ENCODE measurements at places on chromosomes 5 and 9. TPM values are rescaled to one million over a fixed set of nuclear protein-coding genes. Genes with fewer than 3 reads are reported as not detected.

The RFESD gene
- 4.8 TPM for total RNA-seq

GRCh38 chr5:8349855-8350254 is 480.9 kb downstream of the MTRR start:
- DNase-seq, result no peak

The MYOT gene
- total RNA-seq, result not detected

DNA sequence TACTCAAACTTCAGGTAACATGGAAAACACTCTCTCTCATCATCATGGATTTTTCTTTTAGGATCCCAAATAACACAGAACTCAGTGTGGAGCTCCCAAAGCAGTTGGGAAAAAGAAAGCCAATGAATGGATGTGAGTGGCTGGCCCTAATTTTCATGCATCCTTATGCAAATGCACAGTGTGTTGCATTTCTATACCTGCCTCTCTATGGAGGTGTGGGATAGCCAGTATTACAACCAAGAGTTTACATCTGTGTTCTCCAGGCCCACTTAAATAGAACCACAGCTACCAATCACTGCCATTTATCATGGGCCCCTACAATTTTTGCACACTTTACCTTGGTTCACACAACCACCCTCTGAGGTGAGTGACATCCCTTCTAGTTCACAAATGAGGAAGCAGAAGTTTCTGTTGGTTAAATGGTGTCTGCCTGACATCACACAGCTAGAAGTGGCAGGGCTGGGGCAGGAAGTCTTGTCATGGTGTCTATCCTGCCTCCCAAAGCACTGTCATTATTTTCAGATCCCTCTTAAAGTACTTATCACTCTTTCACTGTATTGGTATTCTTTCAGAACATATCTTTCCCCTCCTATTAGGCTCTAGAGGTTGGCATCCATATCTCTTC is 17.3 kb downstream of the MAMDC2 start:
- no peak for DNase-seq

GRCh38 chr5:179142434-179143198 is 82.4 kb downstream of the ZNF354C start:
- DNase-seq, result peak; percentile 10

GRCh38 chr9:14106699-14107098 is 207.2 kb downstream of the NFIB start:
- DNase-seq, result no peak

The C5orf52 gene
- total RNA-seq, result not detected

GRCh38 chr5:136149891-136150290 is 17.2 kb downstream of the SMAD5 start:
- DNase-seq, result no peak

The LCP2 gene
- 2.5 TPM for total RNA-seq

DNA sequence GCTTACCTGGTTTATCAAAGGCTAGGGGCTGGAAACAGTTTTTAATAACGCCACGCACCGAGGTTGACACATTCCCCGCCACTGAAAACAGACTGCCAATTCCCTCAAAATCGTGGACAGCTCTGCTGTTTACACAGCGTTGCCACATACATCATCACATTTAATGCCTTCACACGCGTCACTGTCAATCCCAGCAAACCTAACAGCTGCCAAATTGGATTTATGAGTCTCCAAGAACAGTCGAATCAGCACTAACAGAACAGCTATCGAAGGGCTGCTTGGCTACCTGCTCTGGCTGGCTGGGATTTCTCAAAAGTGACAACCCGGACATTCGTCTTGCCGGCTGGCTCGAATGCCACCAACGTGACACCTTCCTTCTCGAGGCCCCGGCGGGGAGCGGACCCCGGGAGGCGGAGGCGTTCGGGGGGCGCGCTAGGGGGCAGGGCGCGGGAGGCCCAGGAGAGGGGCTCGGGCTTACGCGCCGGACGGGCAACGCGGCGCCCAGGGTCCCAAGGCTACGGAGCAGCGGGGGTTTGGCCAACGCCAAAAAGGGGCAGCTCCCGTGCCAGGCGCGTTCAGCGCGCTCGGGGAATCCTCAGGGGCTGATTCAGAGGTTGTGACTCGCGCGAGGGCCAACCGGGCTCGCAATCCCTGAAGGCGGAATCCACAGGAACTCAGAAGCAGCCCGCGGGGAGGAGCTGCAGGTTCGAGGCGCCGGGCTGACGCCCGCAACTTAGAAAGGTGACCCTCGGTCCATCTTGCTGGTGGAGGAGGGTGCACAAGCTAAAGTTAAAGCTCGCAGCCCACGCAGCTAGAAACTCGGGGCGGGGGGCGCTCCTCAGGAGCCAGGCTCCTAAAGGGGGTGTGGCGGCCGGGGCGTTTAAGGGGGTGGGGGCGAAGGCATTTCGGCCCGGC is 1.2 kb downstream of the CDC14B start:
- peak; percentile 37 for DNase-seq

DNA sequence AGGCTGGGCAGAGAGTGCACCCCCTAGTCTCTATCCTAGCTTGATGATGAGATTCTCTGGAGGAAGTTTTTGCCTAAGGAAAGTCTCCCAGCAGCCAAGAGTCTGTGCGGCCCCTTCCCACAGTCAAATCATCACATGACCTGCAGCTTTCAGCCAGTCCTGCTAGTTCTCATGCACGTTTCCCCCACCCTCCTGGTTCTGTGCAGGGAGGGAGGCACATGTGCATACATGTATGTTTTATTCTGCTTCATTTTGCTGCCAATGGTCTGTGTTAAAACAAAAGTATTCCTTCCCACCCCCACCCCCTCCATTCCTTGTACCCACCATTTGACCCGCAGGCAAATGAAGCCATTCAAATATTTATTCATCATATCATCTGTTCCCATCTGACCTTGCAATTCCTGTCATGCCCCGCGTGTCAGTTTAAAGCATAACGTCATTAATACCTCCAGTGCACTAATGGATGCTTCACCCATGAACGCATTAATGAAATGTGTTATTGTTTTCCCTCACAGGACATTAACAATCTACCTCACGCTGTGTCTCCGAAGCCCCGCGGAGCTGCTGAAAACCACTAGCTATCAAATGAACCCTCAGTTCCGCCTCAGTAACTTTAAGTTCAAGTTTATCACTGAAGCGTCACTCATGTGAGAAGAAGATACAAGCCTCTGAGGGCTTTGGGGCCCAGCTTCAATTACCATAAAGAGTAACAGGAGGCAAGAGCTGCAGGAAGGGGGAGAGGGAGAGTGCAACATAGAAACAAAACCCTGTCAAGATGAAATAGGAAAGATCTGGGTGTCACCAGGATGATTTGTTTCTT is 139.6 kb downstream of the RASEF start:
- no peak for DNase-seq

The CCDC171 gene
- 0.68 TPM for total RNA-seq

- DNase-seq, result peak; percentile 42
Measured at GRCh38 chr5:109868737-109869136, 179.0 kb downstream of the MAN2A1 start.

DNA sequence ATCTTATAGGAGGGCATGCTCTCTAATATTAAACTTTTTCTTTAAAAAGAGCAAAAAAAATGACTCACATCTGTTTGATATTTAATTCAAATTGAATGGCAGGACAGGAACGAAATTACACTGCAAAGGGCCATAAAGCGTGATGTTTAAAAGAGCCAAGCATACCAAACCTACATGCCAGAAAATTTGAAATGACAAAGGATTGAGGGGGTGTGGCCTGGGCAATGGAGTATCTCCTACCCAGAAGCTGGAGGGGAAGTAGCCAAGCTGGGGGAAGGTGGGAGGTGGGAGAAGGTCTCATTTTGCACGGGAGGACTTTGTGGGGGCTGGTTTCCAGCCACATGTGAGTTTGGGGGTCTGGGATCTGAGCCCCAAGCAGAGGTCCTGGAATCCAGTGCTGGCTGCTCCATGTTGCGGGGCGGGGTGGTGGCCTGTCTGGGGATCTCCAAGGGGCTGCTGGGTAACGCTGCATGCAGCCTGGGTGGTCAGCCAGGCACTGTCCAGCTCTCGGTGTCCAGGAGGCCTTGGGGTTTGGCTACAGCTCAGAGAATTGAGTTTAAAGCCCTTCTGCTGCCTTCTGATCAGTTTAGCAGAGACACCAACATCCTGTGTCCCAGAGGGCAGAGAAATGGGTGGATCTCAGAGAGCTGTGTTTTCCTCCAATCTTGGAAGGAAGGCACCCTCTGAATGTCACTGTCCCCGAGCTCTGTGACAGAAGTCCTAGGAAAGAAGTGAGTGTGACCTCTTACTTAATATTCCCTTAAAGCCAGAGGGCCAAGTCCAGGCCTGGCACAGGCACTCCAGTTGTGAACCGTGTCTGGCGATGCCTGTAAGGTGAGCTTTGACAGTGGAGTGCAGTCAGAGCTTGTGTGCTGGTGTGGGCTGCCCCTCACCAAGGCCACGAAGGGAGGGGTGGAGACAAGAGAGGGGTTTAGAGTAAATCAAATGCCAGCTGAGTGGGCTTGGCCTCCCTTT is 7.6 kb downstream of the DCANP1 start:
- no peak for DNase-seq

- DNase-seq, result no peak
Measured at GRCh38 chr5:97383996-97384395, 200.9 kb upstream of the RIOK2 start.
